ENCODE measurements at places on chromosomes 7 and 10.

DNA sequence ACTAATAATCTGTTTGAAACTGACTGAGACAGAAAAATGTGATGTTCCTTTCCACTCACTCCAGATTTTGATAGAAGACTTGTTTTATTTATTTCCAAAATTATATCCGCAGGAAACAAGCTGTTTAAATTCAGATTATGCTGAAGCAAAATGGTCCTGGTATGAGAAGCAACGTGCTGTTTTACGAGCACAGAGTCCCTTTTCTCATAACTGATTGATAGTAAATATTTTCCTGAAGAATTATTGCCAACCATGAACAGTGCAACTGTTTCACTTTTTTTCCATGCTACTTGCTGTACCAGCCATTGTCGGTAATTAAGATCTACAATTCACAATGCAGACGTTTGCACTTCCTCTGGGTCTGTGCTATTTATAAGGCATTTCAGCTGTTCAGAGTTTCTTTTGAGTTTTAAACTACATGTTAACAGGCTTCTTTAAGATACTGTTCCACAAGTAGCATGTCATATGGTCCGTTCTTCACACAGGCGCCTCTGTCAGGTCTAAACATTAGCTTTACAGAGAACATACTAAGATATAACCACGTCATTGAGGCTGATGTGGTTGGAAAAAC lies 103.8 kb downstream of the POLL start:
- no peak for DNase-seq

DNA sequence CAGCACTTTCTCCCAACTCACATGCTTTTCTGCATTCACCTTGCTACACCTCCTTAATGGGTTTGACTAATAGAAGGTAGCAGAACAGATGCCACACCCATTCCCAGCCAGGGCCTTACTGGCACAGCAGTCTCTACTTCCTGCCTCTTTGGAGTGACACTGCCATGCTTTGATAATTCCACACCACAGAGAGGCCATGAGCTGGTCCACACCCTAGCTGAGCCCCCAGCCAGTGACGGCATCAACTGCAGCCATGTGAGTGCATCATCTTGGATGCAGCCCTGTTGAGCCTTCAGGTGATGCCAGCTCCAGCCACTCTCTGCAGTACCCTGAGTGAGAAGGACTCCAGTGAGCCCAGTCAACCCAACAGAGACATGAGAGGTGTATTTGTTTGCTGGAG lies 27.5 kb upstream of the EZH2 start:
- DNase-seq = no peak

GRCh38 chr7:45884136-45884535 lies 4.2 kb upstream of the IGFBP1 start:
- no peak for DNase-seq

DNA sequence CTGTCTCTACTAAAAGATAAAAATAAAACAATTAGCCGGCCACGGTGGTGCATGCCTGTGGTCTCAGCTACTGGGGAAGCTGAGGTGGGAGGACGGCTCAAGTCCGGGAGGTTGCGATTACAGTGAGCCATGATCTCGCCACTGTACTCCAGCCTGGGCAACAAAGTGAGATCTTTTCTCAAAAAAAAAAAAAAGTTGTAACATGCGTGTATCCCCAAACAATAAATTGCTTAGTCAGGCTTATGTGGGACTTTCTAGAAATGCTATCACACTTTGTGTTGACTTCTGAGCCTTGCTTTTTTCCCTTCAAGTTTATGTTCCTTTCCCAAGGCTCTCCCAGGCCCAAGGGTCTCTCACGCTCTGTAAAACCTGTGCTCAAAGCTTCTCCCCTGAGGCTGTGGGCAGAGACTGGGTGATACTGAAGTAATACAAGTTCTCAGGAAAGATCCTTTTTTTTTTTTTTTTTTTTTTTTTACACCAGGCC lies 88.0 kb upstream of the TNS3 start:
- no peak for DNase-seq

DNA sequence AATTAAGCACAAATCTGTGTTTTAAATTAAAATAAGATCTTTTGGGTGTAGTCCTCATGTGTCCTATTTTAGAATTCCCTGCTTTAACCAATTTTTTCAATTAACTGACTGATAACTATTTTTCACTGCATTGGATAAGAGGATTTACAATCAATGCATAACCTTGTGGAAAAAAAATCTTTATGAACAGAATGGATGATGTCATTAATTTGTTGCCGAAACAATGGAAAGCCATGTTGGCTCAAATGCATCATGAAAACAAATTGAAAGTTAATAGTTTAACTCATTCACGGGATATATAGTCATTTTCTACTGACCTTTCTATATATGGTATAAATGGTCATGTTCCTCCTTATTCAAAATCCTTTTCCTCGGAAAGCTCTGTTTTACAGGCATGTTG lies 82.3 kb downstream of the PRLHR start:
- DNase-seq = no peak

- no peak for DNase-seq
These were observed 40.3 kb downstream of the SGCE start for GRCh38 chr7:94615666-94616065.

DNA sequence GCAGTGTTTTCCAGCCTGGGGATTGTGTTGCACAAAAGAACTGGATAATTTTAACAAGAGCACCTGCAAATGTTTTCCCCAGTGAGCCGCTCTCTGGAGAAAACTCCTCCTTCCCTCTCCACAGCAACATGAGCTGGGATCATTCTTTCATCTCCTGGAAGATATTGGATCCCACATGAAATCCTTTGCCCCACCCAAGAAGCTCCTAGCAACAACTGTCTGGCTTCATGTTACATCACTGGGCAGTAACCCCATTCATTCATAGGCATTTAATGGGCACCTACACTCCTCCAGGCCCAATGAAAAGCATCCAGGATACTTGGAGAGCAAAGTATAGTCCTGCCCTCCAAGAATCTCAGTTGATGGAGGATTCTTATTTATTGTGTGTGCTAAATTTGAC lies 27.2 kb downstream of the LSM5 start:
- DNase-seq = no peak

DNA sequence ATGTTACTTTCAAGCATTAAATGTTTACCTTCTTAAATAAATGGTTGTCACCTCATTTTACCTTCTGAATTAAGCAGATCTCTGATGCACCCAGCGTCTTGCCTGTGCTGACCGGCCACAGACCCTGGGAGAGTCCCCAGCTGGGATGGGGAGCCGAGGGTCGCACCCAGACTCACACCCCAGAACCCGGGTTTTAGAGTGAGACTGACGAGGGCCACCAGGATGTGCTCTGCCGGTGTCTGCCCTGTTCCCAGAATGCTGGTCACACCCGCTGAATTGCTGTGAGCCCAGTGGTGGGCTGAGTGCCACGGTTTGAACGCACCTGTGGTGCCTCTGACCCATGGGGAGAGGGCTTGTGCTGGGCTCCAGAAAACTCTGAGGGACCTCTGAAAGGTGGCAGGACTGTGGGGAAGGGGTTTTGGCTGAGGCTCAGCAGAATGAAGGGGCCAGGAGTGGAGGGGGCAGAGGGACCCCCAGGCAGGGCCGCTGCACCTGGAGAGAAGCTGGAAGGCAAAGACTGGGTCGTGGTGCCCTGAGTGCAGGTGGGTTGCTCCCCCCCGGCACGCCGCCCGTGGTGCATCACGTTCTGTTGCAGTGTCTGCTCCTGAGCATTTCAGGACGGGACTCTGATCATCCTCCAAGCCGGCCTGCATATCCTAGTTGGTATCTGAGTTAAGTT lies 39.2 kb downstream of the INPP5A start:
- DNase-seq = no peak

DNA sequence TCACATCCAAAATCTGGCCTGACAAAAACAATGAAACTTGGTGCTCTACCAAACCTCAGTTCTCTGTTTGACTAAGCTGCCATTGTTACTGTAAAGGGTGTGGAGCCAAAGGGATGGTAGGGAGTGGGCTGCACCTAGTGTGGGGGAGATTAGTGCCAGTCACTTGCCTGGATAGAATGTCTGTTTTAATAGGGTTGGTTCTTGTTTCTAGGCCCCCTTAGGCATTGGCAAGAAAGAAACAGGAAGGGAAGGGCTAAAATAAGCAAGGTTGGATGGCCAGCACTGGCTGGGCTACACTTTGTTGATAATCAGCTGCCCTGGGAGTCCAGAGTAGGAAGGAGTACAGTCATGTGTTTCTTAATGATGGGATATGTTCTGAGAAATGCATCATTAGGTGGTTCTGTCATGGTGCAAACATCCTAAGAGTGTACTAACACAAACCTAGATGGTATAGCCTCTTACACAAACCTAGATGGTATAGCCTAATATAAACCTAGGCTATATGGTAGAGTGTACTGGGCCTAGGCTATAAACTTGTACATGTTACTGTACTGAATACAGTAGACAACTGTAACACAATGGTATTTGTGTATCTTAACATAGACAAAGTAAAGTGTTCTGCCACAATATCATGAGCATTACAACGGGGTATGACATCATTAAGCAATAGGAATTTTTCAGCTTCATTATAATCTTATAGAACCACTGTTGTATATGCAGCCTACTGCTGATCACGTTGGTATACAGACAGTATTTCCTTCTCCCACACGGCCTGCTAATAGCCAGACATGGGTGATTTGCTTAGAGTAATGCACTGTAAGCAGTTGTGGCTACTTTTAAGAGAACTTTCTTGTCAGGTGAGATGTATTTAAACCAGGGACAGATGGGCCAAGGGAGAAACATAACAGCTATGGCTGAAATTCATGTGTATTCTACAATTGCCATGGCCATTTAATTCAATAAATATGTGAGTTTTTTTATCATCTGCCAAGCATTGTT lies 15.4 kb downstream of the BBIP1 start:
- DNase-seq = no peak

DNA sequence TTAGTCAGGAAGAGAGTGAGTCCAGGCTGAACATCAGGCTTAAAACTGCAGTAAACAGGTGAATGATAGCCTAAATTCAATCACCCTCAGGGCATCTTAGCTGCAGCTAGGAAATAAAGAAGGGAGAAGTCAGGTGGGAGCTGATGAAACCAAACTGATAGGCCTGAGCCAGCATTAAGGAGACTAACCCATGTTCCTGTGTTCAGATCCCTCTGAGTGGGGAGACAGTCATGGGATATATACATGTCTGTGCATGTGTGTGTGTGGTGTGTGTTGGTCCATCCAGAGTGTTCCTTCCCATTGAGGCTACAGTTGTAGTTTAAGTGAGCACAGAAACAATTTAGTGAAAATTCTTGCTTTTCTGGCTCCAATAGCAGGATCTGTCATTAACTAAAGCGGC lies 480.9 kb downstream of the PHTF2 start:
- DNase-seq = no peak

- no peak for DNase-seq
These were observed 868.4 kb downstream of the KCNMA1 start for GRCh38 chr10:76769161-76769560.

DNA sequence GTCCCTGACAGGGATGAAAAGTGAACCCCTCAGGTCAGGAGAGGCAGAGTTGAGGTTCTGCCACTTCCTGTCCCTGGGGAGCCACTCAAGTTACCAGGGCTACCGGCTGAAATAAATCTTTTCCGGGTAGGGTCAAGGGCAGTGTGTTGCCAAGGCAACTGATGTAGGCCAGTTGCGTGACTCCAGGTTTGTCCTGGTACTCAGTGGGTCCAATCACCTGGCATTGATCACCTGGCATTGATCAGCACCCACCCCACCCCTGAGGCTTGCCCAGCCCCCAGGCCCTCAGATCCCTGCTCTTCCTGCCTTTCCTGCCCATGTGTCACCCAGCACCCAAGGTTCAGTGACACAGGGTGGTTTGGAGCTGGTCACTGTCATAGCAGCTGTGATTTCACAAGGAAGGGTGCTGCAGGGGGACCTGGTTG lies 5.9 kb downstream of the SAP25 start:
- no peak for DNase-seq

DNA sequence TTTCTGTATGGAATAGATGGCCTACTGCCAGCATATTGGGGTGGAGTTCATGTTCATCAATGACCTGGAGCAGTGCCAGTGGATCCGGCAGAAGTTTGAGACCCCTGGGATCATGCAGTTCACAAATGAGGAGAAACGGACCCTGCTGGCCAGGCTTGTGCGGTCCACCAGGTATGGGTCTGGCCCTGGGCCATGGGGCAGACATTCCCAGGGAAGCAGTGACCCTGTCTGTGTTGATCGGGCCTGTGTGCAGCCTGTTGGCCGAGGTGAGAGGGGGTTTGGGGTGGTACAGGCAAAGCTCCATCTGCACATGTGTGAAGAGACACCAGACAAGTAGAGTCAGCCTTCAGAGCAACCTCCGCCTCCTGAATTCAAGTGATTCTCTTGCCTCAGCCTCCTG lies 67.3 kb downstream of the OGDH start:
- DNase-seq = no peak

- DNase-seq = no peak
These were observed 78.0 kb upstream of the ELMO1 start for GRCh38 chr7:37526623-37527022.

GRCh38 chr10:68196701-68197100 lies 35.2 kb downstream of the ATOH7 start:
- no peak for DNase-seq

DNA sequence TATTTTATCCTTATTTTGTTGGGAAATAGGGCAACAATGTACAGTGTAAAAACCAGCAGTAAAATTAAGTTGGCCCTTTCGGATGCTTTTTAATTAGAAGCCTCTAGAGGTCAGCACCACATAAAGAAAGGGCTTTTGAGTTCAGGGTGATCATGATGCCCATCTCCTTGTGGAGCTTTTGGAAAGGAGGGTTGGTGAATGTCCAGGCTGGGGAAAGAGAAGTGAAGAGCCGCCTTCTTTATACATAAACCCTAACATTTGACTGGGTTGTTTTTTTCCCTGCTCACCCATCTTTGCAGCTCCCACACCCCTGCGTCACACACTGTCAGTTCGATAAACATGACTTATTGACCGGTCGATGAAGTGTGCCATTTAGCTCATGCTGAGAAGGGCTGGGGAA lies 29.8 kb downstream of the MTURN start:
- no peak for DNase-seq

DNA sequence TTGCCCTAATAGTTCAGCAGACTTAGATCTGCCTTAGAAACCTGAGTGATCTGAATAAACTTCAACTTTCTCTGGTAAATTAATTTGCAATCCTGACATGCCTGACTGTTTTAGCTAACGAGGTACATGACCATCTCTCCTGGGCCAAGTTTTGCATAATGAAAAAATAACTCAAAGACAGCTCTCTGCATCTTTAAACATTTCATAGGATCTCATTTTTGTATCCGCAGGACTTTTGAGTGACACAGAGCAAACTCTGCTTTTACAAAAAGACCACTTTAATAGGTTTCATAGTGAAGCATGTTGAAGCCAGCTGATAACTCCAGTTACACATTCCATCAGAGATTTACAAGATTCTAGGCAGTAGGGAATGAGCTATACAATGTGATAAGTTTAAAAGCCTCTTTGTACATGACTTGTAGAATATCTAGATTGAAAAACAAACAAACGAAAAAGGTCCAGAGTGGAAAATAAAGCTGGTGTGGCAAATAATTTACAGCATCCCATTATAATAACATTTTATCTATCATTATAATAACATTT lies 2.1 kb downstream of the PRKG1 start:
- DNase-seq = no peak

- DNase-seq = no peak
These were observed 43.8 kb downstream of the DAGLB start for GRCh38 chr7:6403907-6404306.
